ENCODE measurements at places on chromosomes 7 and 10.
A peak's percentile ranks its signal among the peaks of the same experiment; 100 is the strongest.

DNA sequence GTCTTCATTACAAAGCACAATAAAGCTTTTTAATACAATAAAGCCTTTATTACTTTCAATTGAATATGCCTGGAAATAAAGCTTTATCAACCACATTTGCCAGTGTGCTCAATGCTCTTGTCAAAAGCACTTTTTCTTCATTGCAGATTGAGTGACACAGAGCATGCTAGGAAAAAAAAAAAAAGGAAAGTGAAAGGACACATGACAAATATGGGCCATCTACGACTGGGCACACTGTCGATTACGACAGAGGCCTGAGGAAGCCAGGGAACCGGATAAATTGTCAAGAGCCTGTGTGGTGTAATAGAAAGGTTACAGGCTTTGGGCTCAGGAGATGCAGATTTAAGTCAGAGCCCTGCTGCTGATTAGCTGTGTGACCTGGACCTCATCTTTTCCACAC is 84.8 kb upstream of the LRGUK start:
- DNase-seq: no peak

- DNase-seq: no peak
Measured at GRCh38 chr7:44315301-44315903, 10.0 kb downstream of the CAMK2B start.

GRCh38 chr7:88306590-88307048 is at the start of gene STEAP4:
STEAP4 (minus strand) TSS chr7:88306894; CDS start chr7:88284269, 22,625 bp downstream.
- DNase-seq: peak; percentile 70

- no peak for DNase-seq
Measured at GRCh38 chr10:114301951-114302710, 63.1 kb downstream of the VWA2 start.

DNA sequence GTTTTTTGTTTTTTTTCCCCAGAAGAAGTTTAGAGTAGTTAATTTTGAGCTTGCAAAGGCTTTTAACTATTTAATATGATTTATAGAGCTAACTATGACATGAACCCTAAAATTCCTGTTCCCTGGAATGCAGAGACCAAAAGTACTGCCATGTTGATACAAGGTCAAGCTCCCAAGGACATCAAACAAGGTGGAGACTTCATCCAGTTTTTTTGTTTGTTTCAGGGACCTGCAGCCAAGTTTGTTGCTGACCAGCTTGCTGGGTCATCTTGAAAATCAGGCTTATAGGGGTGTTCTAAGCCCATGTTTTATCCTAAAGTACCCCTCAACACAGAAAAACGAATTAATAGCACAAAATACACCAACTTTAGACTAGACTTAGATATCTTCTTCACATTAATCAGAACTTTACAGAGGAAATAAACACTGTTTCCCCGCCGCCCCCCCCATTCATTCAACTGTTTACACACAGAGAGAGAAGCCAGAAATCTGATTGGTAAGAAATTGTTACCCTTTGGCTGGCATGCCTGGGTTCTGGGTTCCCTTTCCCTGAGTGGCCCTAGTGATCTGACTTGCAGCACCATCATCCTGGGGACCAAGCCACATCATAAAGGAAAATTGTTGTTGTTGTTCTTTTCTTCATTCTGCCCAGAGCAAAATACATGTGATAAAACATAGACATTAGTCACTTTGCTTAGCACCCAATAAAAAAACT is 860.5 kb downstream of the CCSER2 start:
- no peak for DNase-seq

- DNase-seq: no peak
Measured at GRCh38 chr10:87000491-87000890, 19.6 kb upstream of the FAM25A start.

DNA sequence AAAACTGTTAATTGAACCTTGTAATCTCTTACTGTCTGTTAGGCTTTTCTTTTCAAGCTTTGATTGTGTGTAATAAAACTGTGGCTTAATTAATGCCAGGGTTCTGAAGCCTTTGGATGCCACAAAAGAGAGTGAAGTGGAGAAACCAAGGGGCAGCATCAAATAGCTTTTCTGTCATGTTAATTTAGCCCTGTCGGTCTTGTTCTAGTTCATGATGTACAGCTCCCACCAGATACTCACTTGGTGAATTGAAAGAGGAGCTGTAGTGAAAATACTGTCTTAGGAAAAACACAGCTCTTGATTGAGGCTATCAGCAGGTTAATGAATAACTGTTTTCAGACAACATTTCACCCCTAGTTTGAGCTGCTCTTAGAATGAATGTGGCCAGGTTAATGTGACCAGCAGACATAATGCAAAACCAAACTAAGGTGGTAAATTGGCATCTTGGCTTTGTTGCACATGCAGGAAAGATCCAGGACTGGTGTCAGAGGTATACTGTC is 94.2 kb downstream of the POLL start:
- DNase-seq: no peak

DNA sequence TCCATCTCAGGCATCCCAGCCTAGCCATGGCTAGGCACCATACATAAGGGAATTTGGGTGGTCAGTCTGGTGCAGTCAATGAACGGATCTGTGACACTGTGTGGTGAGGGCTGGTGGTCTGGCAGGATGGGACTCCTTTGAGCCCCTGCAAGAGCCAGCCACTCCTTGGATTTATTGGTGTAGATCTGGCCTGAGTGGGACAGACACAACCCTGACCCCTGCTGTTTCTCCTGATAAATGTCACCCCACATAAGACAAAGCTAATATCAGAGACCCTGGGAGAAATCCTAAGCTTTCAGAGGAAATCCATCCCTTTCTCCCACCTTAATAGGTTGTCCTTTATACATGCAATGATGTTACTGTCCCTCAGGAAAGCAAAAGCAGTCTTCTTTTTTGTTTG is 2.3 kb downstream of the FBXO24 start:
- DNase-seq: no peak

GRCh38 chr10:44939691-44940401 is 19.8 kb upstream of the RASSF4 start:
- DNase-seq: no peak
